Stimulated activated CD4-positive, alpha-beta T cell treated with anti-CD3 and anti-CD28 coated beads, Interleukin-4, amount 100 ng/mL, for 48 hours (primary cell): ENCODE measurements at places on chromosomes 11 and 22.

DNA sequence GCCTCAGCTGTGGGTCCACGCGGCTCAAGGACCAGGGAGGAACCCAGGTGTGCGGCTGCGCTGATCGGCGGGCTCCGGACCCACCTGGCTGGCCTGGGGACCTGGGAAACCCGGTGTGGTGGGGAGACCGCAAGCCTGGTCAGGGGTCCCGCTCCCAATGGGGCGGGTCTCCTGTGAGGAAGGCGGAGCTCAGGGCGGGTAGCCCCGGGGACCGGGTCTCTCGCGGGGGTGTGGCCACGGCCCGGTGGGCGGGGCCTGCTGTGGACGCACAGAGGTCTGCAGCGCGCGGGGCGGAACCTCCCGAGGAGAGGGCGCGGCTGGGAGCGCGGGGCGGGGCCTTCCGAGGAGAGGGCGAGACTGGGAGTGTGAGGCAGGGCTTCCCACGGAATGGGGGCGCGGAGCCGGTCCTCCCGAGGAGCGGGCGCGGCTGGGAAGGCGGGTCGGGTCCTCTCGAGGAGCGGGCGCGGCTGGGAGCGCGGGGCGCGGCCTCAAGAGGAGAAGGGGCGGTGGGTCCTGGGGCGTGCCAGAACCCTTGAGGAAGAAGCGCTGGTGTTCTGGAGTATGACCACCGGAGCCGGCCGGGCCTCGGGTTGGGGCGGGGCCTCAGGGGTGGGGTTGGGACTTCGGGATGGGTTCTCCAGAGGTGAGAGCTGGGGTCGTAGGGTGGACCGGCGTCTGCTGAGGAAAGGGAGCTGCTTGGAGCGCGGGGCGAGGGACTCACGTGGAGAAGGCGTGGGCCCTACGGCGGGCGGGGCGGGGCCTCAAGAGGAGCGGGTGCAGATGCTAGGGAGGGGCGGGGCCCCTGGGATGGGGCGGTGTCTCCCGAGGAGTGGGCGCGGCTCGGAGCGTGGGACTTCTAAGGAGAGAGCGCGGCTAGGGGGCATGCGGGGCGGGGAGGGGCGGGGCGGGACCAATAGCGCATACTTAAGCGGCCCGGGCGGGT is 20.8 kb downstream of the DGCR6L start:
- DNase-seq: peak; percentile 85

GRCh38 chr11:96331699-96332116 is 11.3 kb downstream of the MAML2 start:
- DNase-seq: no peak

DNA sequence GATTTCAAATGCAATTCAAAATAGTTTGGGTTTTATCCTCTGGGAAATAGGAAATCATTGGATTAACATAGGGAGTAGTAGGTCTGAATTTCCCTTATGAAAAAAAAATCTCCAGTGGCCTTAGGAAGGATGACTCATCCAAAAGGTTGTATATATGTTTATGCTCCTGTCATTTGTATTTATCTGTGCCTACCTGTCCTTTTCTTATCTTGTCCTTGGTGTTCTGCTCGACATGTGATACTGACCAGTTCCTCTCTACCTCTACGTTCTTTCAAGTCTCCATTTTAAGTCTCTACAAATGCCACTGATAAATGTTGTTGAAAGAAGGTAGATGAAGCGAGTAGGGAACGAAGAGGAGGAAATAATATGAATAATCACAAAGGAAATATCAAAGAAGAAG is 3.0 kb upstream of the SOX6 start:
- no peak for DNase-seq

GRCh38 chr22:36550701-36551495 is 21.9 kb upstream of the EIF3D start:
- DNase-seq: no peak

DNA sequence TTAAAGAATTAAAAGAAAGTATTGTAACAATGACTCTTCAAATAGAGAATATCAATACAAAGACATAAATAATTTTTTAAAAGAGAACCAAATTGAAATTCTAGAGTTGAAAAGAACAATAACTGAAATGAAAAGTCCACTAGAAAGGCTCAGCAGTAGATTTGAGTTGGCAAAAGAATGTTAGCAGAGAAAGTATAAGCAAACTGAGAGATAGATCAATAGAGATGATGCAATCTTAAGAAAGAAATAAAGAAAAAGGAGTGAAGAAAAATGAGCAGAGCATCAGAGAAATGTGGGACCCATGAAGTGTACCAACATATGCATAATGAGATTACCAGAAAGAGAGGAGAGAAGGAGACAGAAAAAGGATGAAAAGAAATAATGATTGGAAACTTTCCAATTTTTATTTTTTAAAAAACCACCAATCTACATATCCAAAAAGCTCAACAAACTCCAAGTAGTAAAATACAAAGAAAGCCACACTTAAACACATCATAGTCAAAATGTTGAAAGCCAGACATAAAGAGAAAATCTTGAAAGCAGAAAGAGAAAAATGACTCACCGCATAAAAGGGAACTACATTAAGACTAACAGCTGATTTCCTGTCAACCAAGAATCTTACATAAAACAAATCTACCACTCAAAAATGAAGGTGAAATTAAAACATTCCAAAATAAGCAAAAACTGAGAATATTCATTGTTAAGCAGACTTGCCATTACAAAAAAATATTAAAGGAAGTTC is 20.9 kb downstream of the NCF4 start:
- DNase-seq: no peak

DNA sequence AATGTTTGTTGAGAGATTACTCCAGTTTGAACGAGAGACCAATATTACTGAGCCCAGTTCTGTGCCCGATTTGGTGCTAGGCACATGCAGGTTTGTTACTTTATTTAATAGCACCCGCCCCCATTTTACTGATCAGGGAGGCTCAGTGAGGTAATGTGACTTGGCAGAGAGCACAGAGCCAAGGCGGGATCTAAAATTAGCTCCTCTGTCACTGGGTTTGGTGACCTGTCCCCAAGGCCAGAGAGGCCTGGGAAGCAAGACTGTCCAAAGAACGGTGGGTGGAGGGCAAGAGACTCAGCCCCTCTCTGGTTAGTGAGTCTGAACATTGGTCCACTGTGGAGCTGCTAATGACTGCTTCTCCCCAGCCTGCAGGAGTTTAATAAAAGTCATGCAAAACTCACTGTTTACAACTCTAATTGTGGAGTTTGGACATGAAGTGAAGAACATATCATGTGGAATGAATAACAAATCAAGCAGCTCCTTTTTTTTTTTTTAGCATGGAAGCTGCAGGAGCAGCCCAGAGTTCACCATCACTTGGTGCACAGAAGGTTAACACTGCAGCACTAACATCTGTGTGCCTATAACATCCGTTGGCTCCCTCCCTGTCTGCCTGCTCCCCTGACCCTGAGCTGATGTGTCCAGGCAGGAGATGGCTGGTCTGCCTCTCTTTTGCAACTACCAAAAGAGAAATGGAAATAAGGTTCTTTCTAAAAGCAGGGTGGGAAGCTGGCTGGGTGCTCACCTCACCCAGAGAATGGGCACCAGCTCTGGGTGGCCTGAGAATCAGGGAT is 39.0 kb downstream of the CSNK2A3 start:
- DNase-seq: no peak

DNA sequence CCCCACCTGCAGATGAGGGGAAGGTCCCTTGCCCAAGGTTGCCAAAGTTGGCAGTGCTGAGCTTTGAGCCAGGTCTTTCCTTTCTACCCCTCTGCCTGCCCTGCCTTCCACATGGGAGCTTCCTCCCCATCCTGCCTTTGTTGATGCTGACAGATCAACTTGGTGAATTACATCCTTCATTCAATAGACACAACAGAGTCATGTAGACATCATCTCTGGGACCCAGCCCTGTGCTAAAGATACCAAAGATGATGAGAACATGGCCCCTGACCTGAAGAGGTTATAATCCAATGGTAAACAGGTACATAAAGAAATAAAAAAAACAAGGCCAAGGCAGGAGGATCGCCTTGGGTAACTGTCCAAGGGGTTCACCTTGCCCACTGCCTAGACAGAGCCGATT is 42.4 kb upstream of the MAPK1 start:
- no peak for DNase-seq

DNA sequence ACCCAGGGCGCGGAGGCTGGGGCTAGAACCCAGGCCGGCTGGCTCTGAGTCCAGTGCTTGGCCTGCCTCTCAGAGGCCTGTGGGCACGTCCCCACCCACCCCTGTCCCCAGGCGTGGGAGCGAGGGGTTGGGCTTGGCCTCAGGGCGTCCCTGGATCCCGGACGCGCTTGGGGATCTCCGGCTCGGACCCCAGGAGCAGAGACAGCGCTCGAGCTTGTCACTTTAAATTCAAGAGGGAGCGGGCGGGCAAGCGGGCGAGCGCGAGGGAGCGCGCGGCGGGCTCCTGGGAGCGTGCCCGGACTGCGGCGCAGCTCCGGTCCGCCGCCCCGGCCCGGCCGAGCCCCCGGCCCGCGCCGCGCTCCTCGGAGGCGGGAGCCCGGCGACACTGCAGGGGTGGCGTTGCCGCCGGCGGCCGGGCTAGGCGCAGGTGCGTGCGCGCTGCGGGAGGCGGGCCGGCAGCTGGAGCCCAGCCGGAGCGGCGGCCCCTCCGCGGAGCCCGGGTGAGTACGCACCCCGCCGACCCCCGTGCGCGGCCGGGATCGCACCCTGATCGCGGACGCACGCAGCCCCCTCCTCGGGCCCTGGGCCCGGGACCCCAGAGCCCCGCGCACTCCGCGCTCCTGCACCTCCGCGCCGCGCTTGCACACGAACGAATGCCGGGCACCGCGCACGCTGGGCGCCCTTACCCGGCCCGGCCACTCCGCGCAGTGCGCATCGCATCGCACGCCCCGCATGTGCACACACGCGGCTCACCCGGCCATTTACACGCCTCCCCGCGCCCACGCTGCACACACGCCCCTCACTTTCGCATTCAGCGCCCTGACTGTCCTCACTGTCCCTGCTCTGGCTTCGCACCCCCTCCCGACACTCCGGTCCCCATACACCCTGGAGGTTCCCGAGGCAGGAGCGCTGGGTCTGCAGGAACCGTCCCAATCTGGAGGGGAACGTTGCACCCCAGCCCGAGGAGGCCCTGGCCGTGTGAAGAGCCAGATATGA is at the start of gene SYT12:
TSS of gene SYT12 (plus strand) at position 174 of the 996 bp plus-strand sequence. CDS start 7,011 bp downstream, outside the sequence.
- DNase-seq: no peak

- DNase-seq: no peak
These were observed 37.1 kb downstream of the NUCB2 start for GRCh38 chr11:17313349-17314231.

DNA sequence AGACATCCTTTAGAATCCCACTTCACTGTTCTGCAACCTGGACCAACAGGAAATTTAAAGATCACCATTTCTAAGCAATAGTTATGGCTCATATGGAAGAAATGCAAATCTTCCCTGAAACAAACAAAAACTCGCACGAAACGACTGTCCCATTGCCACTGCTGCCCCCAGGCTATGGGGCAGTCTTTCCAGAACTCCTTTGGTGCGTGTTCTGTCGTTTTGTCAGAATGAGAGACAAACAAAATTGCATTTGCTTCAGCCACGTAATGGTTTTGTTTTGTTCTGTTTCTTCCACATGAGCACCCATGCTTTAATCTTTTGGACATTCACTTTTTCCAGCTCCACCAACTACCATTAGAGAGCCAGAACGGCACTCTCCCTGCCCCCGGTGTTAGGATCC is 10.8 kb upstream of the FBLN1 start:
- DNase-seq: no peak

- peak; percentile 36 for DNase-seq
These were observed 12.7 kb upstream of the TREH start for GRCh38 chr11:118691926-118692830.

DNA sequence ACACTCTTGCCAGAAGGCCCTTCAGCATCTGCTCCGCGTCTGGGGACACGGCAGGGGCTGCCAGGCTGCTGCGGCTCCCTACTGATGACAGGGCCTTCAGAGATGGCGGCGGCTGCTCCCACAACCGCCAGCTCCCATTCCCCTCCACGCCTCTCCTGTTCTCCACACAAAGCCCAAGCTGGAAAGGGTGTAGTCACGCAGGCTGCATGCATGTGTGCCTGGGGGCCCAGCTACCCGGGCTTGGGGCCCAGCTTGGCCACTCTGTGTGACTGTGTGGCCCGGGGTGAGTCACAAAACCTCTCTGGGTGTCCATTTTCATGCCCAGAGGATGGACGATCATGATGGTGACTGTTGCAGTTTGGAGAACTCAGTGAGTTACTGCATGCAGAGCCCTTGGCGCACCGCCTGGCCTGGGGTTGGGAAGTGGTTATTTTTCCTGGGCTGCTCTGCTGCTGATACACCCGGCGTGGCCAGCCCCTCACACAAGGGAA is 31.7 kb upstream of the PARVB start:
- DNase-seq: no peak
